T-helper 17 cell (primary cell): ENCODE measurements at places on chromosomes 16 and 17.

GRCh38 chr17:70022175-70022574 is 52.9 kb upstream of the KCNJ16 start:
- DNase-seq: no peak

- DNase-seq: peak; percentile 64
Observed at GRCh38 chr17:2266045-2266864, 37.3 kb downstream of the SMG6 start.

GRCh38 chr17:43898446-43898845 is 8.9 kb downstream of the MPP2 start:
- DNase-seq: no peak

DNA sequence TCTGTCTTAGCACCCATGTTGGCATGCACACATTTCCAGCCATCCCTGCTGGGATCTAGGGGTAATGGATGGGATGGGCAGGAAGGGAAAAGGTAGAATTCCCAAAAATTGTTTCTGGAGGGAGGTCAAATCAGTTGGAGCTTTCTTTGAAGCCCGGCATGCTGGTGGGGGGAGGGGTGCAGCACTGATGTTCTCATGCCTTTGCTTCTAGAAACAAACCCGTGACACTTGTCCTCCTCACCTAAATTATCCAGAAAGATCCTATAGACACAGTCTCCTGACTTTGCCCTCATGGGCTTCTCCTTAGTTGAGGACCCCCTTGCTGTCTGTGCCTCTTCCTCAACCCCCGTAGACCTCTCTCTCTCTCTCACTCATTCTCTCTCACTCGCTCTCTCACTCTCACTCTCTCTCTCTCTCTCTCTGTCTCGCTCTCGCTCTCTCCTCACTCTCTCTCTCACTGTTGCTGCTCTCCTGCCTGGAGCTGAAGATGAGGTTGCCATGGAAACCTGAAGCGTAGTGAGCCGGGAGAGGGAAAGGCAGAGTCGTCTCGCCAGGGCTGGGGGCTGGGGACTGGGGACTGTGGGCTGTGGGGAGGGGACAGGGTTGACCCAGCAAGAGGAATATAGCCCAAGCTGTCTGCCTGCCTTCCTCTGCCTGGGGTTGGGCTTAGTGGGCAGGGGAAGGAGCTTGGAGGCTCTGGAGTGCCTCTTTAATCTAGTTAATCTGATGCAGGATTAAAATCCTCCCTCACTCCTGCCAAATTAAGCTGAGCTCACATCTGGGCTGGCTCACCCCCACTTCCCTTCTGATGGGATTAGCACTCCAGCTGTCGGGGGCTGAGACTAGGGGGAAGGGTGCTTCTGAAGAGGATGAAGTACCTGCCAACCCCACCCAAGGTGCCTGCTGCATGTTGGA is 16.1 kb downstream of the LASP1 start:
- no peak for DNase-seq
